ENCODE measurements at places on chromosomes 12 and 14.

DNA sequence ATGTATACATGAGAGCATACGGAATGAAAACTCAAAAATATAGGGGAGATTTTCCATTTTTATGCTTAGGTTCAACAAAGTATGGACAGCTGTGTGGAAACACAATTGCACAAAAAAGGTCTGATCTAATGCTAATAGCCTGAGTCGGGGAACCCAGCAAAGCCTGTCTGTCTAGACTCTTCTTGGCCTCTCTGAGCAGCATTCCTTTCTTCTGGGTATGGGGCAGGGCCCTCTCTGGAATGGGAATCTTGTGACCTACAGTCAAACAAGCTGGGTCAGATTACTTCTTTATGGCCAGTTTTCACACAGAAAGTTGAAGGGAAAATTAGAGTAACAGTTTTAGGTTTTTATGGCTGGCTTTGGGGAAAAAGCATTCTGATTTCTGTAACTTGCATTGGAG is 534.0 kb upstream of the LMO3 start:
- DNase-seq, result no peak

DNA sequence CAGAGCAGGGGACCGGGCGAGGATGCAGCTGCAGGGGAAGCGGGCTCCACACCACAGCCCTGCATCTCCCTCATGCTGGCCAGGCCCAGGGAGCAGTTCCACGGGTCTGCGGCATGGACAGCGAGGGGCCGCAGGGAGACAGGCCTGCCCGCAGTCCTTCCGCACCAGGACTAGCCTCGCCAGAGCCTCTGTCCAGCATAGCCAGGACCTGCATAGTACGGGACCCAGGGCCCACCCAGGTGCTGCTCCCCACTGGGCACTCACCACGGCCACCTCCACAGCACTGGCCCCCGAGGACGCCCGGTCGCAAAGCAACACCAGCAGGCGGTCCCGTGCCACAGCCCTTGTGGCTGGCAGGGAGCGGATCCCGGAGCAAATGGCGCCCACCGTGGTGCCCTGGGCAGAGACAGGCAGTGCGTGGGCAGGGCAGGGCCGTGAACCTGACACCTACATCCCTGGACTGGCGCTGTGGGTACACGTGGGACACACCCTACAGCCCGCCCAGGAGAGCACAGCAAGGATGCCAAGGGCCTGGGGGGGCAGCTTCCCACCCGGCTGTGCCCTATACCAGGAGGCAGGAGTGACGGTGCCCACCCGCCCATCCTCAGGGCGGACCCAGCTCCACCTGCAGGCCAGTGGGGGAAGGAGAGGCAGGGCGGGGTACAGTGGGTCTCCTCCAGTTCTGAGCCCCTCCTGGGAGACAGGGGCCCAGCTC is 23.8 kb downstream of the JAG2 start:
- no peak for DNase-seq

- DNase-seq, result no peak
Measured at GRCh38 chr12:123723765-123724164, 11.6 kb downstream of the ATP6V0A2 start.

GRCh38 chr12:42507565-42507964 is 82.0 kb downstream of the PRICKLE1 start:
- DNase-seq, result no peak

GRCh38 chr14:103074729-103075367 is 9.2 kb upstream of the LBHD2 start:
- no peak for DNase-seq

DNA sequence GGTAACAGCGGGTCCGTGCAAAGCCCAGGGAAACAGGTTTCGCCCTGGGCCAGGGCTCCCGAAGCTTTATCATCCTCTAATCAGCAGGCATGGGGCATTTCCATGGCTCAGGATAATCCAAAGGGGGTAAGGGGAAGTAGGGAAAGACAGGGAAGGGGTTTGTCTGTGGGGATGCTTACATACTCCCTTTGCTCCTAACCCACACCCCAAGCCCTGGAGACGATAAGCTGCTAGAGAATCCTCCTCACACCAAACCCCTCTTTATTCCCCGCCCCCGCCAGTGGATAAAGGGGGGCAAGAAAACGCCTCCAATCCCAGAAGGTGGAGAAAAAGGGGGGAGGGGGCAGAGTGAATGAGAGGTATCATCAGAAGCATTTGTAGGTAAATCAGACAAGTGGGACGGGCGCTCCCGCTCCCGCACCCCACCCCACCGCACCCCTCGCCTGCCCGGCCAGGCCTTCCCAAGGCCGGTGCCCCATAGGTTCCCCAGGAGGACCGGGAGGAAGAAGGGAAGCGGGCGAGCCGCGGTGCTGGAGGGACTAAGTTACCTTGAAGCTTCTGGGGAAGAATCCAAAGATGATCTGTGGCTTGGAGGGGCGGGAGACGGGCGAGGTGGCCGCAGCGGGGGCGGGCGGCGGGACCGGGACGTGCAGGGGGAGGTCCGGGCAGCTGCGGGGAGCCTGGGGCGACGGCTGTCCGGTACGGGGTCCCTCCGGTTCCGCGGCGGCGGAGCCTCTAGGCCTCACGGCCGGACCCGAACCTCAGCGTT is 762 bp downstream of the PPP2R5E start:
- peak; percentile 2 for DNase-seq

DNA sequence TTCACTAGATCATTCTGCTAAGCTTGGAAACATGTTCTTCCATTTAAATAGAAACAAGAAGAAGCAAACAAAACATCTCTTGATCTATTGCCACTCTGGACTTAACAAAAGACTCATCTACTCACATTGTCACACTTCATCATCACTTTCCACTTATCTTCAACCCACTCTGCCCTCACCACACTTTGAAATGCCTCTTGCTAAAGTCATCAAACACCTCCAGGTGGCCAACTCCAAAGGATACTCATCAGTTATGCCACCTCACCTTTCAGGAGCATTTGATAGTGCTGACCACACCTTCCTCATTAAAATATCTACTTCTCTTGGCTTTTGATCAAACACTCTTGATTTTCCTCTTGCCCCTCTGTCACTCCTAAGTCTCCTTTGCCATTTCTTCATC is 7.2 kb downstream of the EFCAB11 start:
- no peak for DNase-seq

DNA sequence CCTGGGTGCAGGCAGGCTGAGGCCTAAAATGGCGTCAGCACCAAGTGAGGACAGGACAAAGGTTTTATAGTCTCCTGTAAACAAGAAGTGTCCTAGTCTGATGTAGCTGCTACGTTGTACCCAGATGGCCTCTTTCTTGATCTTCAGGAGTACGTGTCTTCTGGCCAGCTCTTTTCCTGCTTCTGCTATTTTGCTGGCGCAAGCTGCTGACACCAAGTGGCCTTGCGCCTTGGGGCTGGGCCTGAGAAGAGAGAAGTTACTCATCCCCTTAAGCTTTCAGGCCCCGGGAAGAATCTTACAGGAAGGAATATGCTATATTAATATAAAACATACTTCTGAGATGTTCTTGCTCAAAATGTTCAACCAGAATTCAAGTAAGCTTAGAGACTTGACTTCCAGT is 605.2 kb downstream of the GALC start:
- no peak for DNase-seq

Data from activated effector memory CD4-positive, alpha-beta T cell treated with Interleukin-2 at 50 U/mL for 16 hours (primary cell).